Fibroblast of skin of left quadriceps (primary cell): ENCODE measurements at places on chromosomes 11 and 22.

DNA sequence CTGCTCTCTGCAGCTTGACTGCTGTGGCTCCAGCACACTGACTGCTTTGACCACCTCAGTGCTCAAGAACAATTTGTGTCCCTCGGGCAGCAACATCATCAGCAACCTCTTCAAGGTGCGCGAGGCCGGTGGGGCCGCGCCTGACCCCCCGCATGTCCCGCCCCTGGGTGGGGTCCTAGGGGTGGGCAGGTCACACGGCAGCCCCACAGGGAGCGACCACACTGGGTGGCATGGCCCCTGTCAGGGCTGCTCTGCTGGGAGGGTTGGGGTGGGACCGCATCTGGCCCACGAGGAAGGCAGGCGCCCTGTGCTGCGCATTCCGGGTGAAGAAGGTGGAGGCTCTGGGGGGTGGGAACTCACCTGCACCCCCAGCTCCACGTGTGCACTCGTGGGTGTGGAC lies 4.7 kb upstream of the TSSC4 start:
- no peak for DNase-seq

GRCh38 chr11:13680501-13681264 lies 12.2 kb downstream of the FAR1 start:
- no peak for DNase-seq

DNA sequence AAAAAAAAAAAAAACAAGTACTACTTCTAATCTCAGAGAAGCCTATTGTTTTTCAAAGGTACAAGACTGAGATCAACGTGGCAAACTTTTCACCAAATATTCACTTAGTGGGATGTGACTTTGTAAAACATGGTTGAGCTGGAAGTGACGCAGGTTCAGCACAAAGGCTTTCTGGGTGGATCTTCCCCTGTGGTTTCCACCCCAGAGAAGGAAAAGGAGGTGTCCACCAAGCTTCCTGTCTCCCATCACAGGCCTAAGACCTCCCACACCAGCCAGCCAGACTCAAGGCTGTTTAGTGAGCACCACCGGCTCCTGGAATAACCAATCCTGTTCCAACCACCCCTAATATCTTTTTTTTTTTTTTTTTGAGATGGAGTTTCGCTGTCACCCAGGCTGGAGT lies 5.7 kb downstream of the TMEM184B start:
- DNase-seq: no peak

- no peak for DNase-seq
Observed at GRCh38 chr22:30905696-30906341, 62.8 kb downstream of the MORC2 start.

GRCh38 chr11:79229047-79229446 lies 211.8 kb downstream of the TENM4 start:
- no peak for DNase-seq

GRCh38 chr11:112553205-112553731 lies 292.6 kb upstream of the PLET1 start:
- no peak for DNase-seq

DNA sequence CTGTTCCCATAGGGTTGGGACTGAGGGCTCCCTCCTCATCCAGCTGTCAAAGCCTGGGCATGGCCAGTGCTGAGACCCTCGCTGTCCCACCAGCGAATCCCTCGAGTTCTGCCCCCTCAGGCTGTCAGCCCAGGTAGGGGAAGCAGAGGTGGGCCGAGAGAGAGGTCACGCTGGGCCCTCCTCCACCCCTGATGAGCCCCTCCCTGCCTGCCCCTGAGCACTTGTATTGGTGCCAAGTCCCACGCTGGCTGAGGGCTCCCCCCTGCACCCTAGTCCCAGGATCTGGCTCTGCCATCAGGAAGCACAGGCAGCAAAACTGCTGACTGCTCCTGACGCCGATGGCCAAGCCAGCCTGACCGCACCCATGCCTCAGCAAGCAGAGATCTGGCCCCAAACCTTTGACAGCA lies 3.3 kb downstream of the PRR33 start:
- no peak for DNase-seq

- DNase-seq: no peak
Observed at GRCh38 chr11:36899800-36900199, 301.8 kb upstream of the RAG2 start.

DNA sequence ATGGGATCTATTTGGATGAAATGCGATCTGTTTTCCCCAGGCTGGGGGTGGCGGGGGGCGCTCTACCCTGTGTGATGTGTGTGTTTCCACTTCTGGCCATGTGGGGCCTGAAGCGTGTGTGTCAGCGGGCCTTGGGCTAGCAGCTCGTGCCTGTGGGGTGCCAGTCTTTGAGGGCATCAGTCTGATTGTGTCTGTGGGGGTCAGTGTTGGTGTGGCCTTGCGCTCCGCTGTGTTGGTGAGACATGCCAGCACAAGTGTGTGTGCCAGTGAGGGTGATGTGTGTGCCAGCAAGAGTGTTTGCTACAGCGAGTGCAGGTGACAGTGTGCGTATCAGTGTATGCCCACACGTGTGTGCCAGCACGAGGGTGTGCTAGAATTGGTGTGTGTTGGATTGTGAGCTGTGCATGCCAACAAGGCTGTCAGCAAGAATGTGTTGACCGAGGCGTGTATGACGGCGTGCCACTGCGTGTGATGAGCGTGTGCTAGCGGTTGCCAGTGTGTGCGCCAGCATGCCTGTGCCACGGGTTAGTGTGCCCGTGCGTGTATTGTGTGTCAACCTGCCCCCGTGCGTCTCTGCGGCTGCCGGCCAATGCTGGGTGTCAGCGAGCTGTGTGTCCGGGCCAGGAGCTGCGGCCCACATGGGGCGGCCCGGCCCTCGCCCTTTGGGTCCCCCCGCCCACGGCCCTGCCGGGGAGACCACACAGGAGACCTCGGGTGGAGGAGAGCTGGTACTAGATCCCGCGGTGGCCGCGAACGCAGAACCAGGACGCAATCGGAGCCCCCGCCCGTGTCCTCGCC lies 519 bp downstream of the ARRB1 start:
- no peak for DNase-seq

- DNase-seq: peak; percentile 4
Observed at GRCh38 chr11:35893796-35894475, 49.9 kb upstream of the LDLRAD3 start.

GRCh38 chr11:123481640-123482039 lies 51.6 kb downstream of the GRAMD1B start:
- no peak for DNase-seq

DNA sequence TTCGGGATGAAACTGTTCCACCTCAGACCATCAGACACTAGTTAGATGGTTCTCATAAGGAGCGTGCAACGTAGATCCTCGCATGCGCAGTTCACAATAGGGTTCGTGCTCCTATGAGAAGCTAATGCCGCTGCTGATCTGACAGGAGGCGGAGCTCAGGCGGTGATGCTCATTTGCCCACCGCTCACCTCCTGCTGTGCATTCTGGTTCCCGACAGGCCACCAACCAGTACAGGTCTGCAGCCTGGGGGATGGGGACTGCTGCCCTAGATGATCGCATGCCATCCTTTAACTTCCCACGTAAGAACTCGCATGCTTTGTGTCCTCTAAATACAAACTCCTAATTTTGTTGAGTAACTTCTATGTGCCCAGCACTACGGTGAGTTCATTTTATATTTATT lies 62.6 kb downstream of the EFCAB6 start:
- DNase-seq: no peak

DNA sequence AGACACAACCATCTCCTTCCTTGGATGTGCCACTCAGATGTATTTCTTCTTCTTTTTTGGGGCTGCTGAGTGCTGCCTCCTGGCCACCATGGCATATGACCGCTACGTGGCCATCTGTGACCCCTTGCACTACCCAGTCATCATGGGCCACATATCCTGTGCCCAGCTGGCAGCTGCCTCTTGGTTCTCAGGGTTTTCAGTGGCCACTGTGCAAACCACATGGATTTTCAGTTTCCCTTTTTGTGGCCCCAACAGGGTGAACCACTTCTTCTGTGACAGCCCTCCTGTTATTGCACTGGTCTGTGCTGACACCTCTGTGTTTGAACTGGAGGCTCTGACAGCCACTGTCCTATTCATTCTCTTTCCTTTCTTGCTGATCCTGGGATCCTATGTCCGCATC lies 489 bp downstream of the OR10A4 start:
- DNase-seq: no peak

DNA sequence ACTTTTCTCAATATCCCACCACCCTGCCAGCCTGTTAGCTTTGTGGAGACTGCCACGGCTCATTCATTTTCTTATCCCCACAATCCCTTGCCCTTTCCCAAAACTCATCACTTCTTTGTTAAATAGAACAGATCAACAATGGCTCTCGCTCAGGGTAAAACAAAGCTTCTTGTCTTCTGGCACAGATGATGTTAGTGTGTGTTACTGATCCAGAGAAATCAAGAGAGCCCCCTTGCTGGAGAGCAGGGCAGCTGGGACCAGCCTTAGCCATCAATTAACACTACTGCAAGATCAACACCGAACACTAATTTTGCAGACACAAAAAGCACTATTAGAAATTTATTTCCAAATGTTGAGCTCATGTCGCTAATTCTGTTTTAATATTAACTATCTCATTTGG lies 420.9 kb downstream of the TENM4 start:
- no peak for DNase-seq

GRCh38 chr11:62556875-62557631 lies 10.4 kb upstream of the AHNAK start:
- DNase-seq: no peak

DNA sequence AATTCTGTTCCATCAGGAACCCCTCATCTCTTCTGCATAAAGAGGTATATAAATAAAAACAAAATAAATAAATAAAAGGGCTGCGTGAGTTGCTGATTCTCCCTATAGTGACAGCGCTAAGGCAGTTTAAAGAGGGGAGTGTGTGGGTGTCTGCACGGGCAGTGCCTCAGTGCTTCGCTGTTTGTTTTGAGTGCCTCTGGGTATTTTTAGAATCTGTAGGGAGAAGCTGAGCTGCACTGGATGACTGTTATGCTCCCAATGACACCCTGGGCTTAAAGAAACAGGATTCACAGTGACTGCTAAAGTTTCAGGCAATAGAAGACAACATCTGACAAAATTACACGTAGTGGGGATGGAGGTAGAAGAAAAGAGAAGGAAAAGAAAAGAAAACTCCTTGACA lies 38.8 kb downstream of the SLC1A2 start:
- no peak for DNase-seq

GRCh38 chr22:20437613-20438426 lies at the start of gene SCARF2:
Gene SCARF2, minus strand, starts transcription at chr22:20437825. Its CDS starts 71 bp downstream, at chr22:20437754.
- no peak for DNase-seq

DNA sequence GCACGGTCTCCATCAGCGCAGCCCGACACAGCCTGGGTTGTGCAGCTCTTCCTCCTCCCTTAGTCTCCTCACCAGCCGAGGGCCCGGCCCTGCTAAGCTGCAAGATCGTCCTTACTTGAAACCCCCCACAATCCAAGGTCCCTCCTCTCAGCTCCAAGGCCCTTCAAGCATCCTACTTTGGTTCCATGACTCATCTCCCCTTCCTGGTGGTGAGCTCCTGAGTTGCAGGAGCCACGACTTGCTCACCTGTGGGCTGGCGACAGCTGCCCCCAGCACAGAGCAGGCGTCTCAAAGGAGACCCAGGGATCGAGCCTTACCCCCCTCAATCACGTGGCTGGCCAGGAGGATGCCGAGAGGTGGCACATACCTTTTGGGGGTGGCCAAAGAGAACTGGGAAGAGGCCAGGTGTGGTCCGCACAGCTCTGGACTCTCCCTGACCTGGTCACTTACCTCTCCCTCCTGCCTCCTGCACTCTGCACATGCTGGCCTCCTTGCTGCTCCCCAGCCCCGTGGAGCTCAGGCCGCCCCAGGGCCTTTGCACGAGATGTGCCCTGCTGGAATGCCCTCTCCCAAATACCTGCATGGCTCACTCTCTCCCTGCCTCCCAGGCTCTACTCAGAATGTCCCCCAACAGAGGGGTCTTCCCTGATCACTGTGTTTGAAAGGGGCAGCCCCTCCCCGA lies 35.2 kb upstream of the FADD start:
- no peak for DNase-seq

GRCh38 chr22:48224332-48224731 lies 1461.9 kb downstream of the TBC1D22A start:
- no peak for DNase-seq

DNA sequence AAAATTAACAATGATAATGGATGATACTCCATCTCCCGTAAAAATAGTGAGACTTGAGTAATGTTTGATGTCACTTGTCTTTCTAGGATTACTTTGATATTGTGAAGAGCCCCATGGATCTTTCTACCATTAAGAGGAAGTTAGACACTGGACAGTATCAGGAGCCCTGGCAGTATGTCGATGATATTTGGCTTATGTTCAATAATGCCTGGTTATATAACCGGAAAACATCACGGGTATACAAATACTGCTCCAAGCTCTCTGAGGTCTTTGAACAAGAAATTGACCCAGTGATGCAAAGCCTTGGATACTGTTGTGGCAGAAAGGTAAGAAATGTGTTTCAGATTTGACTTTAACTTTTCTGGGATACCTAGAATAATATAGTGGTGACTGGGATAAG lies 48.0 kb upstream of the L3MBTL2 start:
- DNase-seq: no peak

DNA sequence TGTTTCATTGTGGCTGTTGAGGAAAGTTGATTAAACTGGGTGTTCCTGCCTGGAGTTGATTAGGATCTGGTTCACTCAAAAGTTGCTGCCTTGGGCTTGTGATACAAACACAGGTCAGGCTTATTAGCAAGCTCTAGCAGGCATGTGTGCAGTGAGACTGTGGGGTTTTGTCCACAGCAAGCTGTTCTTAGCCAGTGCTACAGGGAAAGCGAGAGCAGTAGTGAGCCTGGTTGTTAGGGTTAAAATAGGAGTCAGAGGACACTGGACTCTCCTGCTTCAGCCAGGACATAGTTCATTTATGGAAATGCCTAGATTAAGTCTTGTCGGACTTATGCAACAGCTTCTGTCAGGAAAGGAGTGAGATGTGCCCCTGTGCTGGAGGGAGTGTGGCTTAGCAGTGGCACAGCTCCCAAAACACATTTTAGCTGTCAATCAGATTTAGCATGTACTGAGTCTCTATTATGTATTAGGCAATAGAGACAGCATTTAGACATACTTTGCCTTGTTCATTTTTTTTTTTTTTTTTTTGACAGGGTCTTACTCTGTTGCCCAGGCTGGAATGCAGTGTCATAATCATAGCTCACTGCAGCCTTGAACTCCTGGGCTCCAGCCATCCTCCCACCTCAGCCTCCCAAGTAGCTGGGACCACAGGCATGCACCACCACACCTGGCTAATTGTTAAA lies 8.7 kb downstream of the SNRPD3 start:
- DNase-seq: no peak

- no peak for DNase-seq
Observed at GRCh38 chr11:45021001-45021400, 70.3 kb upstream of the TP53I11 start.

GRCh38 chr11:68261006-68261405 lies 10.8 kb downstream of the C11orf24 start:
- DNase-seq: no peak

- DNase-seq: no peak
Observed at GRCh38 chr11:125163431-125164063, 1.0 kb upstream of the PKNOX2 start.

- no peak for DNase-seq
Observed at GRCh38 chr11:76792505-76793264, 9.5 kb downstream of the TSKU start.

GRCh38 chr11:1485504-1485885 lies 1.1 kb downstream of the MOB2 start:
- no peak for DNase-seq
